A549 treated with Hydrocortisone at 1 μM for 4 hours (cell line): ENCODE measurements at places on chromosomes 6 and 20. TPM values are rescaled to one million over a fixed set of nuclear protein-coding genes. Genes with fewer than 3 reads are reported as not detected.

GJA1 gene
- 44.8 to 73.9 TPM (median 61.9 TPM) in 5 replicates for total RNA-seq

BFSP1 gene
- total RNA-seq = 3.8 to 4.6 TPM (median 4.3 TPM) in 5 replicates

NEURL2 gene
- total RNA-seq = 0.72 to 1.2 TPM (median 0.95 TPM) in 5 replicates

GJA10 gene
- total RNA-seq = not detected in 5 replicates

NRSN1 gene
- not detected in 5 replicates for total RNA-seq

RGS19 gene
- total RNA-seq = 29.7 to 38.9 TPM (median 36.5 TPM) in 5 replicates

IL17A gene
- total RNA-seq = not detected in 5 replicates

FIG4 gene
- total RNA-seq = 3.7 to 5.3 TPM (median 4.6 TPM) in 5 replicates

PBOV1 gene
- not detected in 5 replicates for total RNA-seq

SLC22A2 gene
- 0.05 to 0.18 TPM (median 0.05 TPM) in 3 of 5 replicates, not detected in the others for total RNA-seq

MMP24 gene
- total RNA-seq = 29.2 to 32.4 TPM (median 29.6 TPM) in 5 replicates

WDR27 gene
- 7.7 to 11.5 TPM (median 10.2 TPM) in 5 replicates for total RNA-seq

HMGCLL1 gene
- 0.08 to 0.24 TPM (median 0.20 TPM) in 5 replicates for total RNA-seq

CAP2 gene
- total RNA-seq = 10.0 to 14.3 TPM (median 11.5 TPM) in 5 replicates

SAMD5 gene
- 0.43 to 0.75 TPM (median 0.52 TPM) in 5 replicates for total RNA-seq

ZFP64 gene
- total RNA-seq = 18.7 to 20.6 TPM (median 18.9 TPM) in 5 replicates

RHAG gene
- not detected in 5 replicates for total RNA-seq

GPR63 gene
- total RNA-seq = 0.38 to 0.47 TPM (median 0.43 TPM) in 5 replicates

OXT gene
- total RNA-seq = not detected in 5 replicates

MOG gene
- not detected in 5 replicates for total RNA-seq

ELMO2 gene
- total RNA-seq = 18.1 to 25.7 TPM (median 20.6 TPM) in 5 replicates

CDC5L gene
- 10.6 to 18.1 TPM (median 12.1 TPM) in 5 replicates for total RNA-seq

C20orf202 gene
- total RNA-seq = 0.07 TPM in 1 of 5 replicates, not detected in the others

CST2 gene
- total RNA-seq = 0.59 to 1.2 TPM (median 0.71 TPM) in 5 replicates

SMLR1 gene
- total RNA-seq = not detected in 5 replicates

RAET1E gene
- total RNA-seq = 1.9 to 3.3 TPM (median 2.8 TPM) in 5 replicates

MAK gene
- total RNA-seq = 0.09 to 0.21 TPM (median 0.13 TPM) in 5 replicates

DDX27 gene
- 57.8 to 67.8 TPM (median 58.8 TPM) in 5 replicates for total RNA-seq

PRR18 gene
- total RNA-seq = 0.06 to 0.30 TPM (median 0.15 TPM) in 5 replicates

PPT2 gene
- 6.9 to 8.9 TPM (median 8.3 TPM) in 5 replicates for total RNA-seq

FKBP5 gene
- 102 to 165 TPM (median 126 TPM) in 5 replicates for total RNA-seq

CRISP2 gene
- total RNA-seq = not detected in 5 replicates

PLA2G7 gene
- total RNA-seq = 0.06 TPM in 1 of 5 replicates, not detected in the others

HLA-DRB5 gene
- total RNA-seq = not detected in 5 replicates

SLC12A5 gene
- 8.8 to 17.1 TPM (median 13.6 TPM) in 5 replicates for total RNA-seq

MDN1 gene
- 10.1 to 14.0 TPM (median 11.8 TPM) in 5 replicates for total RNA-seq

ADAT2 gene
- total RNA-seq = 3.2 to 4.1 TPM (median 3.8 TPM) in 5 replicates

CDH22 gene
- 0.02 to 0.05 TPM (median 0.03 TPM) in 4 of 5 replicates, not detected in the other for total RNA-seq

ZNF322 gene
- total RNA-seq = 4.9 to 6.9 TPM (median 5.5 TPM) in 5 replicates

SOX12 gene
- 20.3 to 26.2 TPM (median 23.6 TPM) in 5 replicates for total RNA-seq

BICRAL gene
- 2.2 to 3.5 TPM (median 3.1 TPM) in 5 replicates for total RNA-seq
